ENCODE measurements at places on chromosomes 12 and 14.

GRCh38 chr12:57124261-57124877, 3.9 kb upstream of the LRP1 start:
- no peak for DNase-seq

DNA sequence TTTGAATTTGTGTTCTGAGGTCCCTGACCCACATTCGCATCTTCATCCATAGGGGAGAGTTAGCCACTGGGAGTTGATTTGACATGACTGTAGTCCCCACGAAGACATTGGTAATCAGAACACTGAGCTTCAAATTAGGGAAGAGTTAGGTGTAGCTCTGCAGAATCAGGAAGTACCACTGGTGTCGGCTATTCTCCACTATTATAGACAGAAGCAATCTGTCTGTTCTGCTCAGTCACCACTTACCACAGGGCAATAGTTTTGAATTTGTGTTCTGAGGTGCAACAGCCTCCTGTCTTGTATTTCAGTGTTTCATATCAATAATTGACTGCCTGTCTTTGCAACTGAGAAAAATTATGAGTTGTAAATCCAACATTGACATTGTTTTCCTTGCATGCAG, 407.6 kb downstream of the LRFN5 start:
- no peak for DNase-seq

GRCh38 chr12:114166362-114166761, 200.2 kb upstream of the RBM19 start:
- no peak for DNase-seq

DNA sequence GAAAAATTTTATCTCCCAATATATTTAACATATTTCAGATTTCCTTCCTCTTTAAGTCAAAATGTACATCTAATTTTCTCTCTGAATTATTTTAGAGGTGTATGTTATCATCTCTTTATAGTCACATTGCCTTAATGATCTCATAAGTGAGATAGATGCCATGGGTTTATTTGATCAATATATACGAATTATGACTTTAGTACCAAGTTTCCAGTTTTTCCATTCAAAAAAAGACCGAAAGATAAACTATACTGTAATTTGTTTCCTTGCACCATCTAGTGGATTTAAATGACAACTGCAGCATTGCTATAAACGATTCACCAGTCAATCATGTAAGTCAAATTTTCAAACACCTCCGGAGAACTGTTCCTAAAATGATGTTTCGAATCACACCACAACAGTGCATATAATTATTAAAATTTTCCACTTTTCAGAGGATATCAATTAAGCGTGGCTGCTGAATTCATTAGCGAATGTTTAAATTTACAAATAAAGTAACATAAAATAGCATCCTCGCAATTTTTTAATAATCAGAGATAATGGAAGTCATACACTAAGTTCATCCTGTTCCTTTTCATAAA, 419 bp upstream of the ATXN7L3B start:
- DNase-seq, result peak; percentile 39

DNA sequence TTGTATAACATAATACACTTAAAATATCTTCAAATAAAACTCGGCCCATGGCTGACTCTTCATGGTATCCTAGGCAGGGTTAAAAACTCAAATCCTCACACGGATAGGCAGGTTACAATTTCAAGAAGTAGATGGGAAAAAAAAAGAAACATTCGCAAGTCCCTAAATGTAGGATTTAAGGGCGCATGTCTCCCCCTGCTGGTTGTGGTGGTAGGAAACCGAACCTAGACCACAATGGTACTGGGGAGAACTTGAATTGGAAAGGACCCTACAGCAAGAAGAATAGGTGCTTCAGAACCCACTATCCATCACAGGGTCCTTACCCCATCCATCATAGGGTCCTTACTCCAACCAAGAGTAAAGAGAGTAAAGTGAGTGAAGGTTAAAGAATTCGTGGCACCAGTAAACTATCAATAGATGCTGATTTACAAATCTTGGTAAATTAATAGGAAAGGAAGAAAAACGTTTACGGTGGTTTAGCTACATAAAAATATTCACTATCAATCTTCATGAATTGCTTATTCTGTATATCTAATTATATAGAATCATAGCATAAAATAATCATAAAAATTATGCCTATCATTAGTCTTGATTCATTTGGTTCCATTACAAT, 3.3 kb upstream of the CIPC start:
- peak; percentile 46 for DNase-seq
